ENCODE measurements at places on chromosomes 7 and 10.

- no peak for DNase-seq
Observed at GRCh38 chr7:43298617-43299016, 186.2 kb downstream of the HECW1 start.

- DNase-seq = no peak
Observed at GRCh38 chr7:87188930-87189329, 30.6 kb downstream of the TMEM243 start.

DNA sequence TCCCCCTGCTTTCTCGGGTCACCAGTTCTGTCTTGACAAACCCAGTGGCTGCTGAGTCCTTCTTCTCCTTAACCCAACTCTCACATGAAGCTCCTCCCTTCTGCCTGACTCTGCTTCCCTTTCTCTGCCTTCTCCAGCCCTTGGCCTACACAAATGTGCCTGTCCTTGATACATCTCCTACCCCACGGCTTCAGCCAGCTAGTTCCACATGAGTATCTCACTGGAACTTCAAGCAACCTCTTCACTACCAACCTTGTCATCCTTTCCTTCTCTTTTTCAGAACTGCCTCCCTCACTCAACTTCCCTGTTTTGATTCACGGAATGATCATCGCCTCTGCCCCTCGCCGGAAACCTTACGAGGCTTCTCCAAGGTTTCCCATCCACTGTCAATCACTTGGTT is 55.9 kb downstream of the PDIA4 start:
- no peak for DNase-seq

DNA sequence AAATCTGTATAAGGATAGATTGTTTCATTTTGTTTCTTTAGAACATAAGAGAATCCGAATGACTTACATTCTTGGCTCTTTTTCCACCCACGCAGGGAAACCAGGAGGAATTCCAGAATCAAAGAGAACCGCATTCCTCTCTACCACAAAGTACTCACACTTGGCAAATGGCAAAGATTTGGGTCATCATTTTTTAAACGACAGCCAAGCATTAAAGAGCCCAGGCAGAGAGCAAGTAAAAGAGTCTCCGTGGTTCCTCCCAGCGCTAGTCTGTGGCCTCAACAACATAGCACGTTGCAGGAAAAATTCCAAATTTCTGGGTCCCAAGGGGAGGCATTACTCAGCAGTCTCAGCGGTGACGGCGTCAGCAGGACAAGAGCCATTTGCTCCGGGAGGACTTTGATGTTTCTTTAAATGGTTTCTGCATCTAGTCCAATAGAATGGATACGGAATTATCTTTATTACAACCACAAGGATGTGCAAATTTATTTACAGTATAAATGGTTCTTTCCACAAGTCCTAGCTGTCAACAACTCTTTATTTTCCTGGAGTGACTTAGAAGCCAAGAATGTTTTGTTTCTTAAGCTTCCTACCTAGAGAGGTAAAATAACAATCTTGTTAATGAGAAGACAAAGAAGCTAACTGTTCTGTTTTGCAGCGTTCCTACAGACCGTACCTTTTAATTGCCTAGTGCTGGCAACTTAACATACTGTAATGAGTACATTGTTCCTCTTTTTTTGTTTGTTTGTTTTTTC is 232.5 kb downstream of the SKIDA1 start:
- no peak for DNase-seq

GRCh38 chr7:28955718-28956607 is 2.2 kb downstream of the TRIL start:
- DNase-seq = no peak

All from stimulated activated CD4-positive, alpha-beta T cell treated with anti-CD3 and anti-CD28 coated beads, TNF-alpha, amount 100 ng/mL, for 1 hour (primary cell).